ENCODE measurements at places on chromosomes 5 and 9. TPM values are rescaled to one million over a fixed set of nuclear protein-coding genes. Genes with fewer than 3 reads are reported as not detected.
A peak's percentile ranks its signal among the peaks of the same experiment; 100 is the strongest.

DNA sequence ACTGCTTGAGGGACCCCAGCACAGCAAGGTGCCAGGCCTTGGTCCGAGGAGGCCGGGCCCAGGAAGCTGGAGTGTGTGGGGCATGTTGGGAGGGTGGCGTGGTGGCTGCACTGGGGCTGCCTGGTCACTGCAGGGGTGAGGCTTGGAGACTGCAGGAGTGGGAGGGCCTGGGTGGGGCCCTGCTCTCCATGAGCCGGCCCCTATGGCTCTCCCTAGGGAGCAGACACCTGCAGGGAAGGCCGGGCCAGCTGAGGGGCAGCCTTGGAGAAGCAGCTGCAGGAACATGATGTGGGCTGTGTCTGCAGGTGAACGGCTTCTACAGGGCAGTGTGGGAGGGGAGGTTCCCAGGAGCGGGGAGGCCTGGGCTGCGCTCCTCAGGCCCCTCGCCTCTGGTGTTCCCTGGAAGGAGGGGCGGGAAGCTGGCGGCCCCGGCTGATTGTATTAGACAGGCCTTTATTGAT is 41.7 kb upstream of the TMEM250 start:
- H3K4me3 ChIP-seq = no peak overlapping the region
- no peaks in the 10 kb centered on the region for H3K4me1 ChIP-seq
- no peaks in the 10 kb centered on the region for H3K27me3 ChIP-seq
- H3K27ac ChIP-seq = no peak overlapping the region
- DNase-seq = no peak

The ADGRD2 gene
- not detected for total RNA-seq

The C5orf52 gene
- total RNA-seq = not detected

- peaks cover 6% of the 10 kb centered on the region for H3K4me1 ChIP-seq
- no peak overlapping the region for H3K27ac ChIP-seq
- no peaks in the 10 kb centered on the region for H3K36me3 ChIP-seq
- H3K4me3 ChIP-seq = no peak overlapping the region
- no peak for DNase-seq
Measured at GRCh38 chr5:61228691-61229280, 66.5 kb upstream of the SMIM15 start.

DNA sequence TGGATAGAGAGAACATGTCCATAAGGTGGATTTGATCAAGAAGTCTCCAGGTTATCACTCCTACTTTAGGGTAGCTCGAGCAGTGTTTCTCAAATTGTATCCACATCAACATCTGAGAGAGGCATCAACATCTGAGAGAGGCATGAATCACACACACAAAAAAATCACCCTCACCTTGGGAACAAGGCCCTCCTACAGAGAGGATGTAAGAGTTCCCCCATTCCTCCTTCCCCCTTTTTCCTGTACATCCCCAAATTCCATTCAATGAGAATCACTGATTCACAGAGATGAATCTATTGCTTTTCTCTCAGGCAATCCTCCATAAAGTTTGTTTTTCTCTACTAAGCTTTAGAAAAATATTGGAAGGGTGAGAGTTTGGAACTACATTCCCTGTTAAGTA is 233.4 kb upstream of the CDH6 start:
- H3K27ac ChIP-seq = no peak overlapping the region
- H3K27me3 ChIP-seq = no peaks in the 10 kb centered on the region
- DNase-seq = no peak
- no peaks in the 10 kb centered on the region for H3K4me1 ChIP-seq
- H3K36me3 ChIP-seq = no peaks in the 10 kb centered on the region

The IL13 gene
- total RNA-seq = 0.80 TPM

GRCh38 chr5:127299678-127300077 is 9.1 kb downstream of the MEGF10 start:
- H3K27ac ChIP-seq = no peak overlapping the region
- no peak for DNase-seq
- H3K27me3 ChIP-seq = peaks cover 4% of the 10 kb centered on the region
- H3K4me3 ChIP-seq = no peak overlapping the region

The TMEM8B gene
- 7.8 TPM for total RNA-seq

GRCh38 chr5:33832404-33833236 is 59.2 kb downstream of the ADAMTS12 start:
- no peaks in the 10 kb centered on the region for H3K27me3 ChIP-seq
- no peaks in the 10 kb centered on the region for H3K36me3 ChIP-seq
- H3K27ac ChIP-seq = no peak overlapping the region
- H3K4me3 ChIP-seq = no peak overlapping the region
- no peak for DNase-seq
- no peaks in the 10 kb centered on the region for H3K4me1 ChIP-seq

The GARIN3 gene
- not detected for total RNA-seq

The IER5L gene
- 3.9 TPM for total RNA-seq

The CCL28 gene
- 17.5 TPM for total RNA-seq

- H3K36me3 ChIP-seq = peaks cover 46% of the 10 kb centered on the region
- no peaks in the 10 kb centered on the region for H3K4me1 ChIP-seq
- H3K27ac ChIP-seq = no peak overlapping the region
- H3K27me3 ChIP-seq = no peaks in the 10 kb centered on the region
- no peak for DNase-seq
Measured at GRCh38 chr9:128389395-128390149, 18.4 kb downstream of the URM1 start.

- H3K4me3 ChIP-seq = no peak overlapping the region
- H3K4me1 ChIP-seq = no peaks in the 10 kb centered on the region
- no peak overlapping the region for H3K27ac ChIP-seq
- no peaks in the 10 kb centered on the region for H3K27me3 ChIP-seq
- DNase-seq = no peak
Measured at GRCh38 chr5:96649251-96649662, 12.9 kb upstream of the CAST start.

GRCh38 chr9:137664676-137665075 is 45.9 kb downstream of the EHMT1 start:
- no peaks in the 10 kb centered on the region for H3K27me3 ChIP-seq
- peaks cover 11% of the 10 kb centered on the region for H3K4me1 ChIP-seq
- DNase-seq = no peak
- no peak overlapping the region for H3K27ac ChIP-seq

DNA sequence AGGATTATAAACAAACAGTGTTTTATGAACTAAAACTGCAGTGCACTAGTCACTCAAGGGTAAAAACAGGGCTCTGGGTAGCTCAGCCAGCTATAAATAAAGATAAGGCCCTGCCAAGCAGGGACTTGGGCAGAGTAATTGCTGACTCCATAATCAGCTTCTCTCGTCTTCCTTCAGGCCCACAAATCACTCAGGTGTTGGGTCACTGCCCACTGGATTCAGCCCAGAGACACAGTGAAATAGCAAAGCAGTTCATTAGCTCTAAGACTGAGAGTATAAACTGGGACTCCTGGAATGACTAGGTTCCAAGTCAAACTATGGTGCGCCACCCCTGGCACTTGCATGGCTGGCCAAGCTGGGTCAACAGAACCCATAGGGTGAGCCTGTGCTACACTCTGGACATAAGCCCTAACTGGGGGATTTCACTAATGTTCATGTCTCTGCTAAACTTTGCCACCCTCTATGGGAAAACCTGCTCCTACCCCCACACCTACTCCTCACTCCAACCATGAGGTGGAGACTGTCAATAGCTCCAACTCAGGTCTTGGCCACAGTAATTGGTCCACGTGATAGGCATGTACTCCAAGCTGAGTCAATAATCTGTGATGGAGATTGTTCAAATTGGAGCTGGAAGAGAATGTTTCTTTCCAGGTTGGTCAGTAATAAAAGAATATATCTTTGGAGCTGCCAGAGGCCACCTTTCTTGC is 158.5 kb downstream of the SLIT3 start:
- H3K4me3 ChIP-seq = no peak overlapping the region
- no peak for DNase-seq
- no peaks in the 10 kb centered on the region for H3K4me1 ChIP-seq
- no peaks in the 10 kb centered on the region for H3K36me3 ChIP-seq

- H3K4me1 ChIP-seq = peaks cover 54% of the 10 kb centered on the region
- no peak overlapping the region for H3K27ac ChIP-seq
- peak overlapping the region; percentile 12 for H3K4me3 ChIP-seq
- no peak for DNase-seq
- H3K36me3 ChIP-seq = no peaks in the 10 kb centered on the region
Measured at GRCh38 chr9:137302449-137303150, 529 bp upstream of the NRARP start.
